Stimulated activated CD4-positive, alpha-beta T cell treated with anti-CD3 and anti-CD28 coated beads, Interleukin-12 subunit alpha, Interleukin-12 subunit beta, amount 100 ng/mL, for 24 hours (primary cell): ENCODE measurements at places on chromosomes 2 and 18.

GRCh38 chr2:8132351-8132831 is 549.5 kb upstream of the ID2 start:
- no peak for DNase-seq

DNA sequence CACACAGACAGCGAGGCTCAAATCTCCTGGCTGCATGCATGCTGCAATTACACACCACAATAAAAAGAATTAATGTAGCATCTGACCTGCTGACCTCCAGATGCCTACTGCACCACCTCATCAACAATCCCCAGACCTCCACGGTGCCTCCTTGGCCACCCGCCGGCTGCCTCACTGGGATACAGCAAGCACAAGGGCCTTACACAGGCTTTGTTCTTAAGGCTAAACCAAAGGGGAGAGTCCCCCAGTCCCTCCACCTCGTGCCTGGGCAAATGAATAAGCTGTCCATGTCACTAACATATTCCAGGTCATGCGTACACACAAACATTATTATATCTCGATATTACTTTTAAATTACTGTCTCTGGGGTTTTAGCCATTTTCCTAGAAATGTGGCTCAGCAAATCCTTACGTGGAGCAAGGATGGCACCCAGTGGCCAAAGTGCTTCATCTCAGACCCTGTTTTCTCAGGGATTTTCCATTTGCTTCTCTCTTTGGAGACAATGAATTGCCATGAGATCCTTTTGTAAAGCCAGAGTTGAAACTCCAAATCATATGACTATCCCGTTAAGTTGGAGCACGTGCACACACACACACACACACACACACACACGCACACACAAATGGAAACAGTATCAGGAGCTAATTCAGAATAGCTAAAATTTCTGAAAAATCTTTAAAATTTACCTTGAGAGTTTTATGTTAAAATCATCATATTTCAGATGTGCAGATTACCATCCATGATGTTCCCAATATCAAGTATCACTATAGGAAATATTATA is 313.8 kb downstream of the PDE11A start:
- no peak for DNase-seq

- DNase-seq = no peak
These were observed 71.9 kb downstream of the RNF152 start for GRCh38 chr18:61820882-61821281.

DNA sequence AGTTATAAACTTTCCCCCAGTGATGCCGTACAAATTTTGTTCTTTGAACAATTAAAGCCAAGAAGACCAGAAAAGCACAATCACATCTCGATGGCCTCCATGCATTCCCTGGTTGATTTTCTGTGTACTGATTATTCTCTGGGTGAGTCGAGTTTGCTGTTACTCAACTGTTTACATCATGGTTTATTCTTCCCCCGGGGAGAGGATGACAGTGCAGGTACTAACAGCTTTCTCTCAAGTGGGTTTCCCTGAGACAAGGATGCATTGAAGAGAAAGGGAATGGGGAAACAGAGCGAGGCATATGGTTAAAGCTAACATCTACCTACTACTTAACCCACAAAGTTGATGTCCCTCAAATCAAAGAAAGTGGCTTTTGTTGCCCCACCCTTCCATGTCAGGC is 410.8 kb upstream of the FANCL start:
- no peak for DNase-seq

- DNase-seq = no peak
These were observed 230.6 kb upstream of the LRATD1 start for GRCh38 chr2:14401873-14402272.
